Stimulated activated CD8-positive, alpha-beta memory T cell treated with anti-CD3 and anti-CD28 coated beads, Interleukin-15, amount 100 ng/mL, for 24 hours (primary cell): ENCODE measurements at places on chromosomes 16 and 17.

DNA sequence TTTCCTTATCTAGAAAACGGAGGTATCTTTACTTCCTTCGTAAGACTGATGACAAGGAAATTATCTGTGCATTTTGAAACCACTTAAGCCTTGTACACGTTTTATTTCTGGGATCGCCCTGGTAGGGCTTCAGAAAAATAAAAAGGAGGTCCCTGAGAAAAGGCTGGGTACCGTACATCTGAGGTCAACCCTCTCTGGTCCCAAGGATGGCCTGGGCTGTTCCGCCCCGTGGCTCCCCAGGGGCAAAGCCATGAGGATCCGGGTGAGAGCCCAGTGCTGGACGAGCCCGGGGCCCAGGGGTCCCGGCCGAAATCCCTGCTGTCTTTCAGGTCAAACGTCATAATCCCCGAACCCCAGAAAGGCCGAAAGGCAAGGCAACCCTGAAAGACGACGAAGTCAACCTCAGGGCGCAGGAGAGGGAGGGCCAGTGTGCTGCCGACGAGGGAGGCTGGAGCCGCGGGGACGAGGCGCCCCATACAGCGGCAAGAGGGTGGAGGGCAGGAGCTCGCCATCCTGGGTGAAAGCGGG is 656 bp upstream of the FUS start:
- no peak for DNase-seq

DNA sequence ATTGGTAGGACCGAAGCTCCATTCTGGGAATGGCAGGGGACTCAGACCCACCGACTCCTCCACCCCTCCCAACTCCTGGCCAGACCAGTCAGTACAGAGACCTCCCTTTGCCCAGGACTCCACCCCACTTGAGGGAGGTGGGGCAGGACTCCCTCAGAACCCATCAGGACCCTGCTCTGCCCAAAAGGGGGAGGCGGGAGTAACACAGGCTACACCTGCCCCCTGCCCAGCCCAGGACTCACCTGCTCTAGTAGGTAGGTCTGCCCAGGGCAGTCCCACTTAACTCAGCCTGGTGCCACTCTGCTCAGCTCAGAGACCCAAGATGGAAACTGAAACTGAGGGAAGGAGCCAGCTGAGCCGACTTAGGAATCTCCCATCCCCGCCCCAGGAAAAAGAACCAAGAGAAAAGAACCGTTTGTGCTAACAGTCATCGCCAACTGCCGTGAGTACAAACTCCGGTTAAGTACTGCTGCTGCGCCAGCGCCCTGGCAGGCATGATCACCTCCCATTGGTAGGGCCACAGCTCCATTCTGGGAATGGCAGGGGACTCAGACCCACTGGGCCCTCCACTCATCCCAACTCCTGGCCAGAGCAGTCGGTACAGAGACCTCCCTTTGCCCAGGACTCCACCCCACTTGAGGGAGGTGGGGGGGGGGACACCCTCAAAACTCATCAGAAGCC is 503 bp downstream of the DHX58 start:
- DNase-seq = no peak

- DNase-seq = no peak
Observed at GRCh38 chr16:9102943-9103342, 11.5 kb downstream of the HAPSTR1 start.

DNA sequence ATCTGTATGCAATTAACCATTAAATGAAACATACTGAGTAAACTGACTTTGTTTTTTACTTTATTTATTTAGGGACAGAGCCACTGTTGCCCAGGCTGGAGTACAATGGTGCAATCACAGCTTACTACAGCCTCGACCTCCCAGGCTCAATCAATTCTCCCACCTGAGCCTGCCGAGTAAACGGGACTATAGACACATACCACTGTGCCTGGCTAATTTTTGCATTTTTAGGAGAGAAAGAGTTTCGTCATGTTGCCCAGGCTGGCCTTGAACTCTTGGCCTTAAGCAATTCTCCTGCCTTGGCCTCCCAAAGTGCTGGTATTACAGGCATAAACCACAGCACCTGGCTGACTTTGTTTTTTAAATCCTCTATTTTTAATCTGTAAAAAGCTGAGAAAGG is 42.6 kb downstream of the ANKFY1 start:
- DNase-seq = no peak

DNA sequence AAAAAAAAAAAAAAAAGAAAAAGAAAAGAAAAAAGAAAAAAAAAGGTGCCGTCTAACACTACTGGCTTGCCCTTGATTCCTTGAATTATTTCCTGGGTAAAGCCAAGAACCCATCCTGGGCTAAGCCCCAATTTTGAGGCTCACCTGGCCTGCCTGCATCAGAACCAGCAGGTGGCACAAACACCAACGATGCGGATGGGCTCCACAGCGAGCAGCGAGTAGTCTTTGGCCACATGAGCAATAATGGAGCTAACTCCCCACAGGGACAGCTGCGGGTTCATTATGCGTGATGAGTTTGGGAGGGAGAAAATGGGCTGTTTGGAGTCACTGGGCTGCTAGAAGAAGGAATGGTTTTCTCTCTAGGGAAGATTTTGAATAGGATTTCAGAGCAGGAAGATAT is 91.1 kb downstream of the ASIC2 start:
- DNase-seq = no peak

GRCh38 chr16:56632848-56633365 is 448 bp downstream of the MT1M start:
- DNase-seq = no peak

- DNase-seq = no peak
Observed at GRCh38 chr16:72309001-72309400, 137.0 kb upstream of the PMFBP1 start.

DNA sequence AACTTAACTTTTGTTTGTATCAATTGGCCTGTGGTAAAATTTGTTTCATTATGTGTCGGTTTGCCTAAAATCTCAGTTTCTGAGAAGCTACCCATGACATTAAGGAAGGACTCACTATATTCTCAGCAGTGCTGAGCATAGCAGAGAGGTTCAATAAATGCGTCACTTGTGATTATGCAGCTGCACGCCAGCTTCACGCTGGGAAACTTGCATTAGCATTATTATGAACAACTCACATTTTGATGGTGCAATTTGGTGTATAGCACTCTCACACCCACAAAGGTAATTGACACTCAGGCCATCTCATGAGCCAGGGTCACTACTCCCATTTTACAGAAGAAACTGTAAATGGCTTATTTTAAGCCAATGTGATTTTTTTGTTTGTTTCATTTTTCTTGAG is 80.6 kb upstream of the SALL1 start:
- DNase-seq = no peak

- no peak for DNase-seq
Observed at GRCh38 chr17:40309031-40309948, at the start of gene RARA. RARA (plus strand) TSS chr17:40309180; CDS start chr17:40331219, 22,039 bp downstream.

DNA sequence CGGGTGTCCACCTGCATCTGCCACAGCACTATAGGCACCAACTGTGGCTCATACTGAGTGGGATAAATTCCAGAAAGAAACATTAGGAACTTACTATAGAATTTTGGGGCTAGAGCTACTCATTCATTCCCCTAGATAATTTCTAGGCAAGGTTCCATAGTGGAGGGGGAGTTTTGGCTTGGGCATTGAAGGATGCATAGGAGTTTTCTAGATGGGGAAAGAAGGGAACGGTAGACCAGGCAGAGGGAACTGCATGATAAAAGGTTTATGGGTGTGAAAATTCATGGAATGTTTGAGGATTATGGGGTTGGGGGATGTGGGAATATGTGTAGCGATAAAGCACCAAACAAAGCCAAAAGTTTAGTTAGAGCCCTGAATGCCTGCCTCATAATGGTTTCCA is 35.5 kb downstream of the IL4R start:
- DNase-seq = no peak

DNA sequence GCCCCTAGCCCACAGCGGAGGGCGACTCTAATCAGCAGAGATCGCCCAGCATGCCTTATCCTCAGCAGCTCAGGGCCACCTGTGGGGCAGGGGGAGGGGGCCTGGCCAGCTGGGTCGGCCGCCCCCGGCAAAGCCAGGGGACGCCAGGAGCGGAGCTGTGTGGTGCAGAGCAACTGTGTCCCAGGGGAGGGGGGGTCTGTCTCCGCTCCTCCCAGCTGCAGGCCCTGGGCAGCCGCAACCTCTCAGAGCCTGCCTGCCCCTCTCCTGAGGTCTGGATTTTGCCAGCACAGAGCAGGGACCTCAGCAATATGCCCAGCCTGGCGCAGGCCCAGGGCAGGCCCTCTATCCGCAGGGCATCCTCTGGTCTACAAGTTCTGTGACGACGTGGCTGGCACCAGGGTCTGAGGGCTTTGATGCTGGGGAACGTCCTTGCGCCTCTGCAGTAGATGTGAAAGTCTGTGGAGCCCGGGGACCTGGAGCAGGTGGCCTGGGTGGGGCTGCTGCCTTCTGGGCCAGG is 36.5 kb upstream of the SLC38A10 start:
- DNase-seq = no peak

DNA sequence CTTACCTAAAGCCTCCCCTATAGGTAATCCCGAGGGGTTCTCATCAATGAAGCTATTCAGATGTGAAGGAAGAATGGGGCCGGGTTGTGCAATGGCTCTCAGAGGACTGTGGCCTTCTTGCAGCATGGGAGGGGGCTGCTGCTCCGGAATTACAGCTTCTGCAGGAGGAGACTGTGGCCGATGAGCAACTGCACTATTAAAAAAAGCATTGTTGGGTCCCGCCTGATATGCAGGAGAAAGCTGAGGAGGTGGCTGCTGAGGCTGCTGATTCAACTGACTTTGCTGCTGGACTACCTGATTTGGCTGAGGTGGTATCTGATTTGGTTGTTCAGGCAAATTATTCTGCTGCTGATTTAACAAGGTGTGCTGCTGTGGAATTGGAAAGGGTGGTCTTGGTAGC is 64.8 kb downstream of the CACNG1 start:
- no peak for DNase-seq

DNA sequence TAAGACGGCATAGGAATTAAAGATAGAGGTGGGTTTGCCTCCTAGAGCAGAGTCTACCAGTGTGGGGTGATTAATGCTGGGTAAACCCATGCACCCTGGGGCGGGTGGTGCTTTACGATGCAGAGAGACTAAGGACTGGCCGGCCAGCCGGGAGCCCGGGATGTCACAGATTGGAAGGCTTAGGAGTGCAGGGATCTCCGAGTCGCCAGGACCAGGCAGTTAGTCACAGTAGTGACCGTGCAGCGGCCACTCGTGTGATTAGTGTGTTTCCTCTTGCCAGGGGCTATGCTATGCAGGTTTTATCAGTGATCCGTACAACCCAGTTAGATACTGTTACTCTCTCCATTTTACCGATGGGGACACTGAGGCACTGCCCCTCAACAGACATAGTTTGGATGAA is 10.4 kb downstream of the CMIP start:
- DNase-seq = no peak

DNA sequence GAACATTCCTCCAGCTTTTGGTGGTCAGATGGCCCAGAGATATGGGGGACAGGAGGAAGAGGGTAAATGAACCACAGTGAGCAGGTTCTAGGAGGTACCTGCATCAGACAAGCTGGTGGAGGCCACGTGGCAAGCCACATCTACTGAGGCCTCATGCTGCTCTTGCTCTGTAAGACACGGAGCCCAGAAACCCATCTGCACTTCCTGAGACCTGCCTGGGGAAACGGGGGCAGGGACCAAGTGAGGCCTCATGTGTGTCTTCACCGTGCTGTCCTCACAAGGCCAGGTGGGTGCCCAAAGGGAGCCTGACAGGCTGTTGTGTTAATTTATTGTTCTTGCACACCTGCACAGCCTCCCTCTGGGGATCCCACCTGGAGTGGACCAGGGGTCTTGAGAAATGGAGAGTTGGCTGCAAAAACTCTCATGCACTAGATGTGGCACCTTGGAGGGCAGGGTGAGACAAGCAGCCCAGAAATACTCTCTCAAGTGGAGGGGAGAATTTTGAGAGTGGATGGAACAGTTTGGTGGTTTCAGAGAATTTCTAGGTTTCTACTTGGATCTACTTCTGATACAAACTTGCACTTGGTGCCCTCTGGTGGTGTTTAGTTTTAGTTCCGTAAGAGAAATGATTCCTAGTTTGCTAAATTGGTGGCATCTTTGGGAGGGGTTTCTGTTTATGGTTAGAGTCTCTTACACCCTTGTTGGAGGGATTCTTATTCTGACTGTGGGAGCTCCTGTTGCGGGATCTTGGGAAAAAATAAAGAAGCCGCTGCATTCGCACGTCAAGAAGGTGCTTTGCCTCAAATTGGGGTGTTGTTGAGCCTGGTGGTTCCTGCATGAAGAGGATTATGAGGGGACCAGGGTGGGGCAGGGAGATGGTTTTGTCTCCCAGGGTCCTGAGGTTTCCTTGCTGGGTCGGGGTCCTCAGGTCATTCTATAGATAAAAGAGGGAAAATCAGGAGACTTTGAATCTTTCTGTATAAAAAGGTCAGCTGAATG is 47.5 kb downstream of the SLC6A2 start:
- DNase-seq = no peak
